ENCODE measurements at places on chromosomes 16 and 17.
A peak's percentile ranks its signal among the peaks of the same experiment; 100 is the strongest.

GRCh38 chr17:78351449-78352006 lies 8.3 kb downstream of the SOCS3 start:
- peak; percentile 74 for DNase-seq

GRCh38 chr17:68197997-68198930 lies 49.6 kb upstream of the AMZ2 start:
- no peak for DNase-seq

GRCh38 chr16:14436401-14436955 lies 193.6 kb downstream of the PARN start:
- no peak for DNase-seq

DNA sequence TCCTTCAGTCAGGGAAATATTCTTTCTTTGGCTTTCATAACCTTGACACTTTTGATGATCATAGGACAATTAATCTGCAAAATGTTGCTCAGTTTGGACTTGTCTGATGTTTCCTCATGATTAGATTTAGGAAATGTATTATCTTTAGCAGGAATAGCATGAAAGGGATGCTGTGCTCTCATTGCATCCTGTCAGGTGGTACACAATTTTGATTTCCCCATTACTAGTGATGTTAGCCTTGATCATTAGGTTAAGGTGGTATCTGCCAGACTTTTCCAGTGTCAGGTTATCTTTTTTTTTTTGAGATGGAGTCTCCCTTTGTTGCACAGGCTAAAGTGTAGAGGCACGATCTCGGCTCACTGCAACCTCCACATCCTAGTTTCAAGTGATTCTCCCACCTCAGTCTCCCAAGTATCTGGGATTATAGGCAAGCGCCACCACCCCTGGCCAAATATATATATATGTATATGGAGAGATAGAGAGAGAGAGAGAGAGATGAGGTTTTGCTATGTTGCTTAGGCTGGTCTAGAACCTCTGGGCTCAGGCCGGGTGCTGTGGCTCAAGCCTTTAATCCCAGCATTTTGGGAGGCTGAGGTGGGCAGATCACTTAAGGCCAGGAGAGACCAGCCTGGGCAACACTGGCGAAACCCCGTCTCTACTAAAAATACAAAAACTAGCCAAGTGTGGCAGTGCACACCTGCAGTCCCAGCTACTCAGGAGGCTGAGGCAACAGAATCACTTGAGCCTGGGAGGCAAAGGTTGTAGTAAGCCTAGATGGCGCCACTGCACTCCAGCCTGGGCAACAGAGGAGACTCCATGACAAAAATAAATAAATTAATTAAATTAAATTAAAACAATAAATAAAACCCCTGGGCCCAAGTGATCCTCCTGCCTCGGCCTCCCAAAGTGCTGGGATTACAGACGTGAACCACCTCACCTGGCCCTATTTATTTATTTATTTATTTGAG lies 15.8 kb upstream of the CAVIN1 start:
- DNase-seq, result no peak

DNA sequence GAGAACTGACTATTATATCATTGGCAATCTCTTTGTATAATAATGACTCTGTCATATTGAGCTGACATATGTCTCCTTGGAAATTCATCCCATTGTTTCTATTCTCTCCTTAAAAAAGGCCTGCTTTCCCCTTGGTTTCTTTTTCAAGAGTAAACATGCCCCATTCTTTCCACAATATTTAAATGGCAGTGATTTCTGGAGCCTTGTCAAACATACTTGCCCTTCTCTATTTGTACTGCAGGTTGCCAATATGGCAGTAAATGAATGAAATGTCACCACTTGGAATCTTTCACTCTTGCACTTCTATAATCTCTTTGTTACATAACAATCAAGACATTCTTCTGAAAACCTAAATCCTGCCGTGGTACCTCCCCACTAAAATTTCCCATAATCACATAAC lies 1265.1 kb upstream of the CDH8 start:
- DNase-seq, result no peak

DNA sequence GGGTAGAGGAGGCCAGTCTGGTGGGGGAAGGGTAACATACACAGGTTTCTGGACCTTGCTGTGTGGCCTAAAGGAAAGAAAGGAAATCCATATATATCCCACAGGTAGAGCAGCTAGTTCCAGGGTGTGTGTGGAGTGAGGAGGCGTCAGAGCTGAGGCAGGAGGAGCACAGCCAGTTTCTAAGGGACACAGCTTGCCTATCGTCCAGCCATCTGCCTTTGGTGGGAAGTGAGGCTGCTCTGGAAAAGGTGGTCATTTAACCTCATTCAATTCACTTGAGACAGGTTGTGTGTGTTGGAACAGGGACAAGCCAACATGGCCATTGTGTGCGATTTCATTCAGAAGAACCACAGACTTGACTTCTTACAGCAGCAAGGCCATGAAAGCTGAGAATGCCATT lies 36.9 kb upstream of the ERN1 start:
- DNase-seq, result no peak

DNA sequence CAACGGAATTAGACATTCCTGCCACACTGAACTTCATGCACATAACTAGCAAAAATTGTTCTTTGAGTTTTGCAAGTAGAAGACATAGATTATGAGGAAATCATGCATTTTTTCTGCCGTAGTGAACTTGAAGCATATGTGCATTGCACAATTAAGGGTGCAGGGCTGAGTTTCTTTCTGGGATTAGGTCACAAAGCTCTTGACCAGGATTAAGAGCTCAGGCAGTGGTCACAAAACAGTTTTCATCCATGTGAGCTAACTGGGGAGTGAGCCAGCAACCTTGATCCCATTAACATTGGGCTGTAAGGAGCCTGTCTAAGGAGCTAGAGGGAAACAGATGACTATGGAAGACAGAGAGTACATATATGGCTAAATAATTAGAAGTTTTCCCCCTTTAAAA lies 143.7 kb downstream of the PMP22 start:
- DNase-seq, result no peak

- no peak for DNase-seq
Measured at GRCh38 chr17:43834106-43834505, 1.2 kb upstream of the MPP3 start.

DNA sequence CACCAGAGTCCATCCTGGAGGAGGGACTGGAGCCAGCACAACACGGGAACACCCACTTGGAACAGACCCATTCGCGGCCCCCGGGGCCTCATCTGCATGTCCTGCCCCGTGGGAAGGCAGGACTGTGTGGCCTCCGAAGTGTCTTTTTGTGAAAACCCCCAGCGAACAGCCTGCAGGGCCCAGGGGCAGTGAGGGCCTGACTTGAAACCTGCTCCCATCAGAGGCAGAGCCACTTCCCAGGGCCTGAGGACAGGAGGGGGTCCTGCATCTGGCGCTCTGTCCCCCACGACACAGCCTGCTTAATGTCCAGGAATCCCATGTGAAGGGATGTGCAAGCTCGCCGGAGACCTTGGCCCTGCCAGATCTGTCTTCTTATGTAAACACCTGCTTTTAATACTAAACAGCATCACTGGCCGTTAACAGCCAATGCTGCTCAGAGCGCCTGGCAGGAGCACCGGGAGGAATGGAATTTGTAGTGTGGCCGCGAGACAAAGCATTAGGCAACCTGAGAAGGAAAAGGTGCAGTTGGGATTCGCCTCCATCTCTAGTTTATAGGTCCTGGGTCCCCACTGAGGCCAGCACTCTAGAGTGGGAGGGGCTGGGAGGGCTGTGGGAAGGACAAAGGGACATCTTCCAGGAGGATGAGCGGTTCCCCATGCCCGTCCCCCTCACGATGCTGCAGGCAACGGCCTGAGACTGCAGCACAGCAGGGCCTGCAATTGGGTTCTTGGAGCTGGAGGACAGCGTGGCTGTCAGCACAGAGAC lies 9.6 kb upstream of the EVPL start:
- DNase-seq, result no peak

DNA sequence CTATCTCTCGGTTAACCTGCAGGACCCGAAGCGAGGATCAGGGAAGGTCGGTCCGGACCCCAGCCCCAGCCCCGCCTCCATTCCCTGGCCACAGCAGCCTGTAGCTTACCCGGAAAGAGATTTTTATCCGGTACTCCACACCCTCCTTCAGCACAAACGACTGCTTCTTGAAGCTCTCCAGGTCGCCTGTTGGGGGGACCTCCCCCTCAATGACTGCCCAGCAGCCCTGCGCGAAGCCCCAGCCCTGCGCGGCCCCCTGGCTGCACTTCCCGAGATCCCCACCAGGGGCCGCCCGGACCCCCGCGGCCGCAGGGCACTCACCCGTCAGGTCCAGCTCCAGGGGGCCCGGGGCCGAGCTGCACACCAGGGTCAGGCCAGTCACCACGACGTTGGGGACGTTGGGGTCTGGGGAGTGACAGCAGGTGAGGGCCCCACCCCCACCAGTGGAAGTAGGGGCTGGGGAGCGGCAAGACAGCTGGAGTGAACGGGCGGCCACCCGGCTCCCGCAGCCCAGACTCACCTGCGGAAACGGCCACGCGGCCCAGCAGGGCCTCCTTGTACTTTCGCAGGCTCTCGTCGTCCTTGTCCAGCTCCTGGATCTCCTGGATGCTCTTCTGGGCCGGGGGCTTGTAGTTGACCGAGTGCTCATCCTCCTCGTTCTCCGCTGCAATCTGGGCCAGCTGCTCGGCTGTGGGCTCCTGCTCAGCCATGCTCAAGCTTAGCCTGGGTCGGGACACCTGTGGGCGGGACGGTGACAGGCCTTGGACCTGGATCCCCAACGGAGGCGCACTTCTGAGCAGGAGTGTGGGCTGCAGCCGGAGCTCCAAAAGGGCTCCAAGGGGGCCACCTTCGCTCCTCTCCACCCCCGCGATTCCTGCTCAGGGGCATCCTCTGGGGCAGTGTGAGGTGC lies 1.7 kb downstream of the ARHGDIA start:
- DNase-seq, result no peak

GRCh38 chr16:67814567-67814966 lies 7.9 kb downstream of the TSNAXIP1 start:
- DNase-seq, result no peak

DNA sequence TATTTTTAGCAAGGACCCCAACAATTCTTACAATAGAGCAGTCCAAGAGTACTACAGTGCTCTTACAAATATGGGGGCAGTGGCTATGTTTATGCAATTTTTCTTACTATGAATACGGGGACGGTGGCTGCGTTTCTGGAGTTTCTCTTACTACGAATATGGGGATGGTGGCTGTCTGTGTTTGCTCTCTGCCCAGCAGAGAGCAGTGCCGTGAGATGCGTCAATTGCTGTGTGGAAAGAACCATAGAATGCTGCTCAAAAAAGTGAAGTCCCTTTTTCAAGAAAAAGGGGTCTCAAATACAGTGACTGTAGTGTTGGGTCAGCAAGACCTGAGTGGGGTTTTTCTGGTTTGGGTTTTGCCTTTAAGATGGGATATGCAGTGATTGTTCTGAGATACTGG lies 53.9 kb downstream of the KNOP1 start:
- DNase-seq, result no peak

DNA sequence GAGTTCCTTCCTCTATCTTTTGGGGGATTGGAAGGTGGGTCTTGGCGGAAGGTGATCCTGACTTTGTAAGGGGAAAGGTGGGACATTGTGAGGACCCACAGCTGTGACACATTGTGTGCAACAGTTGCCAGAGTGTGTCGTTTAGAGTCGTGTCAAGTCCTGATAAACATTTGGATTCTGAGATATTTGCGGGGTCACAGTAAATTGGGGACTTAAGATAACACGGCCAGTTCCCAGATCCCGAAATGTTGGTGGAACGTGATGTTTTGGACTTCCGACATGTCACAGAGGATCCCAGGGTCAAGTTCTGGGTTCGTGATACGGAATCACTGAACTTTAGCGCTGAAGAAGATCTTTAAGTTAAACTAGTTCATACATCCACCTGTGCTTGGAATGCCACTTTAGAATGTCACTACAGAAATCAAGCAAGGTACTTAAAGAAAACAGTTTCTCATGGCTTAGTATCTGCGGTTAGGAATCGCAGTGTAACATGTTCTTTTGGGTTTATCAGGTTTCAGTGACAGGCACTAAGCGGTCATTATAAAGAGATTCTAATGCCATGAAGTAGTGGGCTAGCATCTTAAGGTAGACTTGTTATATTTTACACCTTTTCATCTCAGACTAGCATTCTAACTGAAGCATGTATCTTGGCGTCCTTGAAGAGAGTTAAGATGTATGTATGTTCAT lies 815 bp downstream of the ATAD5 start:
- DNase-seq, result no peak

DNA sequence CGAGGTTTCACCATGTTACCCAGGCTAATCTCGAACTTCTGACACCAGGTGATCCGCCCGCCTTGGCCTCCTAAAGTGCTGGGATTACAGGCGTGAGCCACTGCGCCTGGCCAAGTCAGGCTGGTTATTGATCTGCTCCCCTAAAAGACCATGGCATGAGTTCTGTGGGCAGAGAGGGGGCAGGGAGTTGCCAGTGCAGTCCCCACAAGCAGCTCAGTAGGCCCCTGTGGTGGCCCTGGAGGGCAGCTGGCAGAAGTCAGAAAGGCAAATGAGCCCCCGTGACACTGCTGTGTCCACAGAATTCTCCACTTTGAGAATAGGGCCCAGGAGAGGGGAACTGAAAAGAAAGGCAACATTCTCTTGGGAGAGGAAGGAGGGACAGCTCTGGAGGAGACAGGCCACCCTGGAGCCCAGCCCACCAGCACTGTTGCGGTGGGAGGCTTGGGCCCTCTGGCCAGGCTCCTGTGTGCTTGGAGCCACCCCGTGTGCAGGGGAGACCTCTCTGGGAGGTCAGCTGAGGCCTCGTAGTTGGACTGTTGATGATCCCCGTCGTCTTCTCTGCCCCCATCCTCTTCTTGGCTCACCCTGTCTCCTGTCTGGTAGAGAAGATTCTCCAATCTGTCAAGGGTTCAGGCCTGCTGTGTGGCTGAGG lies 2.1 kb upstream of the AMDHD2 start:
- DNase-seq, result no peak

DNA sequence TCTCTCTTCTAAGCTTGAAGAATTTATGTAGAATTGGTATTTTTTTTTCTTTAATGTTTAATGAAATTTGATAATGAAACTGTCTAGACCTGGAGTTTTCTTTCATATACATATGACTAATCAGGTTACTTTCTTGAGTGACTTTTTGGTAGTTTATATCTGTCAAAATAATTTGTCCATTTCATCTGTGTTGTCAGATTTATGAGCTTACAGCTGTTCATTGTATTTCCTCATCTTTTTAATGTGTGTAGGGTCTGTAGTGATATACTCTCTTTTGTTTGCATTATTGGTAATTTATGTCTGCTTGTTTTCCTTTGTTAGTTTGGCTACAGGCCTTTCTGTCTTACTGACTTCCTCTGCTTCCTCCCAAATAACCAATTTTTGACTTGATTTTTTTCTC lies 55.7 kb downstream of the TAOK1 start:
- DNase-seq, result no peak

DNA sequence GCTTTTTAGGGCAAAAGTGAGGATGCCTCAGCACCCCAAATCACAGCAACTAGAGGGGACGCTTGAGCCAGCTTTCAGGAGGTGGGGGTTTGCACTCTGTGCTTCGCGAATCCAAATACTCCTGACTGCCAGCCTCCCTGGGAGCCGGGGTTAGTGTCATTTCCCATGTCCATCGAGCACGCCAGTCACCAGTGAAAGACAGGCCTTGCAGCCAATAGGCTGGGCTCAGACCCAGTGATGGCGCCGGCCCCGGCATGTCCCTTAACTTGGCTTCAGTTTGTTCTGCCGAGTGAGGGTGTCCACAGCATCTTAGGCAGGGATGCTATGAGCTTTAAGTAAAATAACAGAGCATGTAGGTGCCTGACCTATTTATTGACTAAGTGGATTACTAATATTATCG lies 50.9 kb upstream of the CDC42EP4 start:
- DNase-seq, result no peak

GRCh38 chr17:18946536-18946935 lies 5.4 kb upstream of the SLC5A10 start:
- no peak for DNase-seq
